AG10803 (cell line): ENCODE measurements at places on chromosomes 5 and 9.

DNA sequence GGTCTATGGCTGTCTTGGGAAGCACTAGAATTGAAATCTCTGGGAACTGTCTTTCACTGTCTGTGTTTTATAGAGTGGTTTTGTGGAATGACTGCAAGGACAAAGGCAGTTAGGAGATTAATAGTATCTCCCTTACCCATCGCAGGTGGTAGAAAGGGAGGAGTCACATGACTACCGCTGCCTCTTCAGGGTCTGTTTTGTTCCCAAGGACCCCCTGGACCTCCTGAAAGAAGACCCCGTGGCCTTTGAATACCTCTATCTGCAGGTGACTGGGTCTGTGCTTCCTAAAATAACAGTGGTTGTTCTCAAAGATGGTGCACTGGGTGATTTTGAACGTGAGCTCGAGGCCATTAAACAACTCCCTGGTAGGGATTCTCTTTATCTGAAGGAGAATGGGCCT, 22.8 kb upstream of the TRMT10B start:
- DNase-seq, result no peak

- DNase-seq, result no peak
These were observed 16.6 kb upstream of the HEMGN start for GRCh38 chr9:97954550-97954989.

DNA sequence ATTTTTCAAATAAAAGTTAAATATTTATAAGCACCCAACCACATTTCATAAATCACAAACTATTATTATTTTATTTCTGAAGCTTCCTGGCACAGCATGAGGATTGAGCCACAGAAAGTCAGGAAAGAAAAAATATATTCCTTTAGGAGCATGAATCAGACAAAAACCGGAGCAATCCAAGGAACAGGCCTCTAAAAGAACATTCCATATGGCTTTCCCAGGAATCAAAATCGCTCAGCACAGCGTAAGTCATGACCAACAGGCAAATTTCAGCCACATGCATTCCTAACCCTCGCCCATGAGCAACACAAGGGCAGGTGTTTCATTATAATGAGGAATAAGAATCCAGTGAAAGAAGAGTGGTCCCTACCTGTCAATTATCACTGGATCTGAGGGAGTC, 26.7 kb downstream of the EBF1 start:
- DNase-seq, result peak; percentile 52

DNA sequence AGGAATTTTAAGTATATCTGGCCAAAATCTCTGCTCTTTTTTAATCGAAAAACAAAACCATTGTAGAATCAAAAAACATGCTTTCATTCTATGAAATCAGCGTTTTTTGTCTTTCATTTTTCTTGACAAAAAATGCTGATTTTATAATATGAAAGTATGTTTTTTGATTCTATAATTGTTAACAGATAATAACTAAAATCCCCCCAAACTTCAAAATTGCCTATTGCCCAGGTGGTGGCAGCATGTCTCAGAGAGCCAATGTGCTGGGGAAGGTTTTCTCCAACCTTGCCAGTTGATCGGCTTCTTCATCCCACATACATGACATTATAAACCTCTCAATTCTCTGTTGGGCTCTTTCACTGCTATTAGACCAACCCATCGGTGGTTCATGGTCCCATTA, 5.1 kb upstream of the SMIM15 start:
- peak; percentile 55 for DNase-seq

DNA sequence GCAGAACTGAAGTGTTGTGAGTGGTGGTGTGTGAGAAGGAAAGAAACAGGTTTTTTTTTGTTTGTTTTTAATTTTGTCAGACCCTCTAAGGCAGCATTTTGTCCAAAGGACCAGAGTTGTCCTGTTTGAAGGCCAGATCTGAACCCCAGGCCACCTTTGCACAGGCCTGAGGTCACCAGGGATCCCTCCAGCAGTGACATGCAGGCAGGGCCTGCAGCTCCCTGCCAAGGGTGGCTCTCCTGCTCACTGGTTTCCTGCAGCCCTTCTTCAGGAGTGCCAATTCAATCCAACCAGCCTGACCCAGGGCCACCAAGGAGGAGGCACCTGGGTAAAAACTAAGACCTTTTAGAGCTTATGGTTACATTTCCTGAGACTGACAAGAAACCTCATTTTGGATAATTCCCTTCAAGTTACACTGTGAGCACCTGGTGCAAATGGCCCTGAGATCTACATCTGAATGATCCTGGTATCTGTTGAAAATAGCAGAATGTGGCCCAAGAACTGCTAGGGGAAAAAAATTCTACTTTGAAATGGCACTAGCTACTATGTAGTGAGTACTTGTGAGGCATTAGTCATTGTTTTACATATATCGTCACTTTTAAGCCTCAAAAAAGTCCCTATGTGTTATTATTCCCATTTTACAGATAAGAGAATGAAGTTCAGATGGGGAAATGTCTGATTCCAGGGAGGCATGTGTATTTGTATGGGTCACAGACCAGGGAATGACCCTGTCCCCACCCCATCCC, 33.5 kb upstream of the SMU1 start:
- no peak for DNase-seq
